ENCODE measurements at places on chromosomes 7 and 10.

DNA sequence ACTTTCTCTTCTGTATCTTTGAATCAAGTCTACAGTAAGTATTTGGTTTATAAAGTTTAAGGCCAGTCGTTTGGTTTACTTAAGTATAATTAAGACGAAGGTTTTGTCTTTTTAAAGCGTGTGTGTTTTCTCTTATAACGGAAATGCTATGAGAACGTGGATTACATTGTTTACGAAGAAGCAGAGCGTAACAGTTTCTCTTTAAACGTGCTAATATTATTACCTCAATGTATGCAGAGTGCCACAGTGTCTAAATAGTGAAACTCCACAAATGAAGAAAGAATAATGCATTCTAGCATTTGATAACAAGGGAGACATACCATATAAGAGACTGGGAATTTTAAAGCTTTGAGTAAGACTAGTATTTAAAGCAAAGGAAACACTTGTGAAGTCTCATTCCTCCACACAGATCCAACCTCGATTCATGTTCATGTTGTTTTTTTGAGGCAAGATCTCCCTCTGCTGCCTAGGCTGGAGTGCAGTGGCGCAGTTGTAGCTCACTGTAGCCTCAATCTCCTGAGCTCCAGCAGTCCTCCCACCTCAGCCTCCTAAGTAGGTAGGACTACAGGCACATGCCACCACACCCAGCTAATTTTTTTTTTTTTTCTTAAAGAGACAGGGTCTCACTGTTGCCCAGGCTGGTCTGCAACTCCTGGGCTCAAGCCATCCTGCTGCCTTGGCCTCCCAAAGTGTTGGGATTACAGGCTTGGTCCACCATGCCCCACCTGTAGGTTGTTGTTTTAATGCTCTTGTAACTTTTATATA is 75.1 kb downstream of the ANKRD61 start:
- no peak for DNase-seq

DNA sequence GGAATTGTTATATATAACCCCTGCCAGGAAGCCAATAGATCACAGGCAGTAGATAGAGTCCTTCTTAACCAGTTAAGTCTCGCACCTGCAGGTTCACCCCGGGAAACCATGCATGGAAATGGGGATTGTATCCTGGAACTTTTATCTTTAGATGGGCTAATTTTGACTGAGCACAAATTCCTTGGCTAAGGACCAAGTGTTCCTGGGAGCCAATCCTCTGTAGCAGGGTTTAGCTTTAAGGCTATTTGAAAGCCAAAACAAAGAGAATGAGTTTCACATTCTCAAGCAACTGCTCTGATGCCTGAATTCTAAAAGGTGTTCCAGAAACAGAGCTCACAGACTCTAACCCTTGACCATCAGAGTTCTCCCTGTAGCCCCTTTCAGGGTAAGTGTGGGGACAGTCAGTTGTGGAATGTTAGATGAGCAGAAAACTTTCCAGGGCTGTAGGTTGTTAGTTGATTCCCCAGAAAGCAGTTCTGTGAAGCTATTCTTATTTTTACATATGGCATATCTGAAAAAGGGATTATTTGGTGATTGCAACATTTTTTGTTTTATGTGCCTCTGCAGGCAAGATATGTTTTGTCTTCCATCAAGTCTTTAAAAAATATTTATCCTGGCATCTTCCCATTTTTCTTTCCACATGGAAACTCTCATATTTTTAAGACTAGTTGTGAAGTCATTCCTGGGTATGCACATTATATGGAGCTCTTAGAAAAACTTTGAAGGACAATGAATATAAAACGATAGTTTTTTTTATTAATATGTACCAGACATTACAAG is 16.2 kb upstream of the NPVF start:
- no peak for DNase-seq

DNA sequence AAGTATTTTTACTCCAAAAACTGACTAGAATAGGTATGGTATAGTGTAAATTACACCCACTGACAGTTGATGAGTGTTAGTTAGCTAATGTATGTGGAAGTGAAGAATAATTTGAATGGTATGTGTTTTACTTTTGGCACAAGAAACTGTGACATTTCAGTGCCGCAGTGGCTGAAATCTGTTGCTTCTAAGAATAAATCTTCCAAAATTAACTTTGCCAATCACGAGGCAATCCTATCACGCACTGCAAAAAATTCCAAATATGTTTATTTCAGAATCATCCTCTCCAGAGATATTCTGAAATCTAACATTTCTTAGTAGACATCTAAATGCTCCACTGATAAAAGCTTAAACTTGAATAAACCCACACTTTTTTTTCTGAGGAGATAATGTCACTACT is 61.2 kb downstream of the PCLO start:
- DNase-seq, result no peak

DNA sequence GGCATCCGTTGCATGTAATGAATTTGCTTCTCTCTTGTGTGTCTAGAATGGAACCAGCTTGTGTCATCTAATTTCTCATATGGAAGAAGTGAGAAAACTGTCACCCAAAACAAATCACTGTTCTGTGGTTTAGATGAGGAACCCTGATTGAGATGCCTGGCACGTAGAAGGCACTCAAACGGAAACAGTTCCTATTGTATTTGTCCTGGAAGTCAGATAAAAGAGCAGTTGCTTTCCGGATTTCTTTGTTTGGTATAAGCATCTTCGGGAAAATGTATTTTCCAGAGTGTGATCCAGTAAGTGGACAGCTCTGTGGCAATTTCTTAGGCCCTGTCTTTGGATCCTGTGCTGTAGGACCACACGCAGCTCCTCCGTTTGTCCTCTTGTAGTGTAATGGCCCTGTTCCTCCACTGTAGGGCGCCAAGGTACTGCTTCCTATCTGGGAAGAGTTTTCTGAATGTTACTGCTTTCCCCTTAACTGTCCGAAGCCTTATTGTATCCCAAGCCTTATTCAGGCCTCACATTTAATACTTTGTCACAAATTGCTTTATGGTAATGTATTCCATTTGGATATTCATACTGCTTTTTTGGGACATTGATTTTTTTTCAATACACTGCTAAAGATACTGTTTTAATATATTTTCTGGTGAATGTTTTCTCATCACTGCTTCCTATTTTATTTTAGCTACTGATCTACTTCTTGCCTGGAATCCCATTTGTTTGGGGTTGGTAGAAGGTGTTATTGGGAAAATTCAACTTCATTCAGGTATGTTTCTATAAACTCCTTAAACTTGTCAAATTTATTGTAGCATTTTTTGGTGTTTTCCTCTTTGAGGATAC is 24.8 kb downstream of the INPP5F start:
- peak; percentile 24 for DNase-seq

Measured in stimulated activated CD4-positive, alpha-beta T cell treated with anti-CD3 and anti-CD28 coated beads, Interleukin-12 subunit alpha, Interleukin-12 subunit beta, amount 100 ng/mL, for 48 hours (primary cell).